ENCODE measurements at places on chromosomes 1 and 21. TPM values are rescaled to one million over a fixed set of nuclear protein-coding genes. Genes with fewer than 3 reads are reported as not detected.

KMO gene
- total RNA-seq = 23.0 TPM

CFAP74 gene
- 6.6 TPM for total RNA-seq

FCGR1A gene
- 65.3 TPM for total RNA-seq

GRCh38 chr1:62209931-62210595 is 15.4 kb downstream of the L1TD1 start:
- no peaks in the 10 kb centered on the region for H3K4me1 ChIP-seq
- no peaks in the 10 kb centered on the region for H3K36me3 ChIP-seq
- no peak for DNase-seq
- H3K27me3 ChIP-seq = no peaks in the 10 kb centered on the region
- H3K4me3 ChIP-seq = no peak overlapping the region
- H3K27ac ChIP-seq = no peak overlapping the region

DNA sequence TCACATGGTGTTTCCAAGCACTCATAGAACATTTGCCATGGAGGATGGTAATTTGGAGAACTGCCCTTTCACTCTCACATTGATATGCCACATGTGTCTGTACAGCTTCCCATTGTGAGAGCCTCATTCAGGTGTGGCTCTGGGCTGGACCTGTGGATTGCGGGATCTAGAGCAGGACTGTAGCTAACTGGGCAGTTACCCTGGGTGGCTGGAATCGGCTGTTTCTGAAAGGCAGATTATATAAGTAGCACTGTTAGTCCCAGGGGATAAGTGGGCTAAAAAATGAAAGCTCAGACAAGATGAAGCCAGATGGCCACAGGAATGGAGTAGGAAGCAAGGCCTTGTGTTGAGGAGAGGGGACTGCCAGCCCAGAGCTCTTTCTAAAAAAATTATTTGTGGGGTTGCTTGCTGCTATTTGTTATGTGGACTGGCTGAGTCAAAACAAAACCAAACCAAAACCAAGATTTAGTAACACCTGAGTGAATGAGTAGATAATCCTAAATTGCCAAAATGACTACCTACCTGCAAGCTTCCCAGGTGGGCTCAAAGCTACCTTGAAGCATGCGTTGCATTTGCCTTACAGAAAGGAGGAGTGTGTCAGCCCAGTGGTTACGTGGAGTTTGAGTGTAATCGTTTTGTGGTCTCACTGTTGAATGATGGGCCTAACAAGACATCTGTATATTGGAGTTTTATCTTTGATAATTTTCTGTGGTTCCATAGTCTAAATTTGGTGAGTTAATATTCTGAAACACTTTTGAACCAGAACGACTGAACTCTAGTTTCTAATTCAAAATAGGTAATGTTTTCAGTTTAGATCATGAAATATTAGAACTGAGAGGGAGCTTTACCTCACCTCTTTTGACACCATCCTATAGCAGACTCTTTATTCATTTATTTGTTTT is 58.0 kb downstream of the SDCCAG8 start:
- no peak overlapping the region for H3K4me3 ChIP-seq
- H3K4me1 ChIP-seq = peaks cover 31% of the 10 kb centered on the region
- no peaks in the 10 kb centered on the region for H3K27me3 ChIP-seq
- peak overlapping the region; percentile 44 for H3K27ac ChIP-seq

All from lower lobe of right lung (tissue), 2 donors.